ENCODE measurements at places on chromosomes 13 and 19.

- DNase-seq = no peak
Measured at GRCh38 chr13:84978851-84979250, 820.4 kb downstream of the SLITRK6 start.

GRCh38 chr19:51025809-51026553, 435 bp downstream of the KLK11 start:
- no peak for DNase-seq

DNA sequence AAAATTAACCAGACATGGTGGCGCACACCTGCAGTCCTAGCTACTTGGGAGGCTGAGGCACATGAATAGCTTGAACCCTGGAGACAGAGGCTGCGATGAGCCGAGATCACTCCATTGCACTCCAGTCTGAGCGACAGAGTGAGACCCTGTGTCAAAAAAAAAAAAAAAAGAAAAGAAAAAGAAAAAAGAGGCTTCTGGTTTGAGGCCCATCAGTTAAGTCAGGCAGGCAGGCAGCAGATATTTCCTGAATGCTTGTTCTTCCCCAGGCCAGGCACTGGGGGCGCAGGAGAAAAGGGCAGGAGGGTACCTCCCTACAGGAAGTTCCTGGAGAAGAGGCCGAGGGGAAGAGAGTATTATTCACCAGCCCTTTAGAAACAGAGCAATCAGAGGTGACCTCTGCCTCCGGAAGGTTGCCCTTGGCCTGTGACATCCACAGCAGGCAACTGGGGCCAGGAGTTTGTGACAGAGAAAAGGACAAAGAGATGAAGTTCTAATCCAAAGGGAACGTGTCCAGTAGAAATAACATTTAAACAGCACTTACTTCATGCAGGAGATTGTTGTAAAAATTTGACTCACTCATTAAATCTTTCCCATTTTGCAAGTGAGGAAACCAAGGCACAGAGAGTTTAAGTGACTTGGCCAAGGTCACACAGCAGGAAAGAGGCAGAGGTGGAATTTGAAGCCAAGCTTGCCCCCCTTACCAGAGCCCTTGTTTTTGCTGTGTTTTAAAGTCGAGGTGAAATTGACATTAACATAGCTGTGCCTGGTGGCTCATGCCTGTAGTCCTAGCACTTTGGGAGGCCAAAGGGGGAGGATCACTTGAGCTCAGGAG, 4.3 kb upstream of the RLN3 start:
- no peak for DNase-seq

DNA sequence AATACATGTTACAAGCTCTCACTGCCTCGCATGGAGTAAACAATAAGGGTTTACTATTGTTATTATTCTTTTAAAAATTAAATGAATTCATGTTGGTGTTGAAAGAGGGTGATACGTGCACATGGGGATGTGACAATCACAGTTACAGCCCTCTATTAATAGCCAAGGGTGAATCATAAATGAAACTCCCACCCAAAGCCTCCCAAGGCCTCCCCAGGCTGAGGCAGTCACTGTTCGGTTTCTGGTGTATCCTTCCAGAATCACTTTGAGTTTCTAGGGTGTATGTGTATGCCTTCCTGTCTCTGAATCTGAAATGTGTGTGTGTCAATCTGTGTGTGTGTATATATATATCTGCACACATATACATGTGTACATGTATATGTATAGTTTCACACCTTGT, 73.4 kb downstream of the AKAP11 start:
- no peak for DNase-seq

- no peak for DNase-seq
Measured at GRCh38 chr13:91643394-91643793, 245.0 kb downstream of the GPC5 start.

DNA sequence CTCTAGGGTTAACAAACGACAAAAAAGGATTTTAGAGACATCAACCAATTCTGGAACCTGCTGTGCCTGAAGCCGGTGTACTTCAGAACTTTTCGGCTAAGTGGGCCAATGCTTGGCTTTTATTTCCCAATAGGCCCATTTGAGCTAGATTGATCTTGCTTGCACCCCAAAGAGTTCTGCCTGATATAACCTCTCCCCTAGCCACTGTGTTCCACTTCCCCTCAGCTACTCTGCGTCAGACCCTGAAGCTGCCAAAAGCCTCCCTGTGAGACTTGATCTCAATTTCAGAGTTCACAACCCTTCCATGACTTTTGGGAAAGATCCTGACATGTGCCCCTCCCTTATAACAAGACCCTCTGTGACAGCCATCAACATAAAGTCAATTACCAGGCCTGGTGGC, 5.6 kb upstream of the SIGLEC14 start:
- DNase-seq = no peak

DNA sequence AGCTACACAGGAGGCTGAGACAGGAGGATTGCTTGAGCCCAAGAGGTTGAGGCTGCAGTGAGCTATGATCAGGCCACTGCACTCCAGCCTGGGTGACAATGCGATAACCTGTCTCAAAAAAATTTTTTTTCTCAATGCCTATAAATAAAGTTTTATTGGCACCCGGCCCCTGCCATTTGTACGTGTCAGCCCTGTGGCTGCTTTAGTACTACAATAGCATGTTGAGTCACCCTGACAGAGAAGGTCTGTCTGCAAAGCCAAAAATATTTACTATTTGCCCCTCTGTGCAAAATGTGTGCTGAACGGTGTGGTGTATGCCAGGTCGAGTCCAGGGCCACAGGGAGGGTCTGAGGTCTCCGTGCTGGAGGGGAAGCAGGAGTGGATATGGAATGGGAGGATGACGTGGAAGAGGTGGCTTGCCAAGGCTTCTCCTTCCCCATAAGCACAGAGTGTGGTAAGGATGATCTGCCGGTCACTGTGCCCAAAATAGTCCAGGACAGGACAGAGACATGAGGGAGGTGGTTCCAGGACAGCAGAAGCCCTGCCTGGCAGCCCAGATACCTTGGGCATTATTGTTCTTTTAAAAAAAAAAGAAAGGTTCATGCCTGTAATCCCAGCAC, 10.0 kb downstream of the NMRK2 start:
- no peak for DNase-seq
